ENCODE measurements at places on chromosomes 1 and 21.

DNA sequence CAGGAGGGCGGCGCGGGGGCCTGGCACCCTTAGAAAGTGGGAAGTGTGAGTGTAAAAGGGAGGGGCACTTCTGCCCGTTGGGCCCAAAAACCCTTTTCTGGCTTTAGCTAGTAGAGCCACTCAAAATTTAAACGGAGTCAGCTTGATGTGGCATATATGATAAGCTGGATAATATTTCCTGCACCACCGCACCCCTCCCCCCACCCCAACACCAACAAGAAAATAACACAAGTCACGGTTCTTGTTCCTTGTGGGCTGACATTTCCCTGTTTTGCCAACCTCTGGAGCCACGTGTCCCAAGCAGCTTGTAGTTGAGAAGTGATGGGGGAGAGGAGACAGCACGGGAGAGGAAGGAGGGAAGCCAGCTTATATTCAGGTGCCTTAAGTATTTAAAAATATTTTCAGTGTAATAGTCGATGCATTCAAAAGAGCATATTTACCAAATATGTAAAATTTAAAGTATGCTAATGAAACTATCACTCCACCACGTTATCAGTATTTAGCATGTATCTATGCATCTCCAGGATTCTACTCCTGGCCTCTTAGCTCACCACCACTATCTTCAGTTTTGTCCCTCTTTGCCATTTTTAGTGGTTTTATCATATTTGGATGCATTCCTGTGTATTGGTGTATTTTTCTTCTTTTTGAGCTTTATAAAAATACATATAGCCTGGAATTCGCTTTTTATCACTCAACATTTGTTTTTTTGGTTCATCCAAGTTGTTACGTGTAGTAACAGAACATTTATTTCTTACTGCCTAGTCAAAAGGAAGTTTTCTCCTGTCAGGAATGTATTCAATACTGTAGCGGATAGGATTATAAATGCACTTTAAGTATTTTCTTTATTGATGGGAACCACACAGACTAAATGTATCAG, 773 bp upstream of the DDX59 start:
- DNase-seq: no peak

GRCh38 chr1:200896531-200897196, 2.0 kb downstream of the INAVA start:
- no peak for DNase-seq

- DNase-seq: no peak
Measured at GRCh38 chr1:239456788-239457187, 70.4 kb downstream of the CHRM3 start.

GRCh38 chr1:5222626-5223025, 568.2 kb downstream of the AJAP1 start:
- DNase-seq: no peak
